NCI-H2227 treated with DMSO at 0.1 percent for 48 hours (cell line): ENCODE measurements at places on chromosomes 6 and 20.
A peak's percentile ranks its signal among the peaks of the same experiment; 100 is the strongest.

- DNase-seq = no peak
Measured at GRCh38 chr6:142845143-142845571, 99.8 kb downstream of the HIVEP2 start.

- no peak for DNase-seq
Measured at GRCh38 chr6:131173680-131174079, 38.4 kb downstream of the AKAP7 start.

DNA sequence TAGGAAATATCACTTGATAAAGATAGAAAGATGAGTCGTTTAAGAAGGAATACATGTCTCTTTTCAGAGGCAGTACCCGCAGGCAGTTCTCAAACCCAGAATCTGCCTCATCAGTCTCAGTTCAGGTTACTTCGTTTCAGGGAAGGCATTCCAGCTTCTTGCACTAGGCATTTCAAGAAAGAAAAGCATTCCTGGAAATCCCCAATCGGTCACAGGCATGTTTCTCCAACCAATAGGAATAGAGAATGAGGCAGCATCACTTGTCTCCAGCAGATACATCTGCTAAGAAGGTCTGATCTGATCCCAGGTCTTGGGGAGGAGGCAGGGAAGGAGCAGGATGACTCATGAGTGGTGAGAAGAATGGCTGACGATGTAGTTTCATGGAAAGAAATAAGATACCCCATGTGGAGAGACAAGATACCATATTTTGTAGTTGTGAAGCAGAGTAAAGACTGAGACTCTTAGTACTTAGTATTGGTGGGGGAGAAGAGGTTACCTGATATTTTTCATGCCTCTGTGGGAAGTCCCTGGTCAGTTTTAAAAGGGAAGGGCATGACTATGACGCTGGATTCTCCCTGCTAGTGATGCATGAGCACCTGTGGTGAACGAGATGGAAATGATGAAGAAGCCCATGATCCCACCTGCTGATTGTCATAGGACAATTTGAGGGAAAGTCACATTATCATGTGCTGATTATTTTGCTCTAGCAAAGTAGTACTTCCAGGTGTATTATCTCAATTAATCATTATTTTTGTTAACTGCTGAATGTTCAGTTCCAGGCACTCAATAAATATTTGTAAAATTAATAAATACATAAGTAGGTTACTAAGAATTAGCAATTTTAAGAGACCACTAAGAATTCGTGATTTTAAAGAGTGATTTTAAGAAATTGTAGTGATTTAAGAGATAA lies 20.3 kb upstream of the HLA-DRB1 start:
- peak; percentile 62 for DNase-seq

GRCh38 chr20:45320948-45321595 lies 13.0 kb upstream of the MATN4 start:
- no peak for DNase-seq

DNA sequence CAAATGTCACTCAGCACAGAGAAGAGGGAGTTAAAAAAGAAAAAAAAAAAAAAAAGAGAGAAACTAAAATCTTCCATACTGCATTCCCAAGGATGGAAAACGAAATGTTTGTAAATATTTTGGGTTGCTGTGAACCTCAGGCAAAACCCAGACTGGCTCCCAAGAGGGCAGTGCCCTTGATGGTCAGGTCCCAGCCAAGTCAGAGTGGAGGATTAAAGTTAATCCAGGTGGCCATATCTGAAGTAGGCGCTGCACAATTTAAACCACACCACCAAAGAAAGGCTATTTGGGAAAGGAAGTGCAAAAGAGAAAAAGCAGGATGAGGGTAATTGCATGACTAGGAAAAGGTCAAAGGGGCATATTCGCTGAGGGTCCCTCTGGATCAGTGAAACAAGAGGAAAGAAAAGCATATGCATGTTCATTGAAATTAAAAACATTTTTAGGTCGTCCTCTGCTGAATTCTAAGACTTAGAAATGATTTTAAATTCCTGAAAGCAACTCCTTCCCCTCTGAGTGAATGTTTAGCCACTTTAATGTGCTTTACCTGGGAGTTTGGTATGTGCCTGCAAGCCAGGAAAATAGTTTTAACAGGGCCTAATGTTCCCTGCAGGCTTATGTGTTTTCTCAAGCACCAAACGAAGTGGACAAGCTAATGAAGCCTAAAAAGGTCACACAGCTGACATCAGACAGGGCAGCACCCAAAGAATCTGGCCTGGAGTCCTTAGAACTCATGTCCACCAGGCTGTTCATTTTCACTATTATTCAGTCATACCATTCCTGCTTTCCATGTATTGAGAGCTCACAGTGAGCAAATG lies 159.1 kb downstream of the HACE1 start:
- DNase-seq = no peak
